Germinal center (tissue), 1 donor: ENCODE measurements at places on chromosomes 2 and 18.

GRCh38 chr2:197138506-197138905 is 172.1 kb downstream of the ANKRD44 start:
- no peak for DNase-seq

DNA sequence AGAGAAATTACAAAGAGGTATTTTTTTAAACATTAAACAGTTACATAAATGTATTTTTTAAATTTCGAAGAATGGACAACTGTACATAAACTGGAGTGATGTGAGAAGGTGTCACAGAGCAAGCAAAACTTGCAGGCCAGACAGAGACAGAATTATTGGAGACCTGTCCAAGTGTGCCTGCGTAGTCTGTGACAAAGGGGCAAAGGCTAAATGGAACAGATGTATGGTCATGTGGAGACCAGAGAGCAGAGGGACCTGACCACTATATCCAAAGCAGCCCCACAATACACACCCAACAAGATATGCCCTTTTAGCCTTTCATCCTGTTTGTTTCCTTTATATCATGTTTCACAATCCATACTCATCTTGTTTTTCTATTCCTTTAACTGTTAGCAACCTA is 225.3 kb upstream of the VWC2L start:
- no peak for DNase-seq

- DNase-seq, result no peak
Measured at GRCh38 chr2:122692400-122693083, 937.1 kb downstream of the TSN start.

DNA sequence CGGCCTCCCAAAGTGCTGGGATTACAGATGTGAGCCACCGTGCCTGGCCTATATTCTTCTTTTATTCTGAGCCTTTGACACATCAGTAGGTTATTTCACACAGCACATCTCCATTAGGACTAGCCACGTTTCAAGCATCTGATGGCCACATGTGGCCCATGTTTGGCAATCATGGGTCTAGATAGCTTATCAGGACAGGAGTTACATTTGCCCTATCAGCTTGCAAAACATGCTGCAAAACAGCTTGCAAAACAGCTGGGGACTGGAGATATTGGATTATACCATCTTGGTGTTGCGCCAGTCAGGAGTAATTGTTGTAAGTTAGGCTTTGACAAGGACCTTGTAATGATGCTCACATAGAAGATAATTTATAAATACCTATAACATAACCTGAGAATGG is 94.9 kb downstream of the GBX2 start:
- DNase-seq, result no peak
